NCI-H2171 treated with DMSO at 0.1 percent for 48 hours (cell line): ENCODE measurements at places on chromosomes 12 and 14.
A peak's percentile ranks its signal among the peaks of the same experiment; 100 is the strongest.

DNA sequence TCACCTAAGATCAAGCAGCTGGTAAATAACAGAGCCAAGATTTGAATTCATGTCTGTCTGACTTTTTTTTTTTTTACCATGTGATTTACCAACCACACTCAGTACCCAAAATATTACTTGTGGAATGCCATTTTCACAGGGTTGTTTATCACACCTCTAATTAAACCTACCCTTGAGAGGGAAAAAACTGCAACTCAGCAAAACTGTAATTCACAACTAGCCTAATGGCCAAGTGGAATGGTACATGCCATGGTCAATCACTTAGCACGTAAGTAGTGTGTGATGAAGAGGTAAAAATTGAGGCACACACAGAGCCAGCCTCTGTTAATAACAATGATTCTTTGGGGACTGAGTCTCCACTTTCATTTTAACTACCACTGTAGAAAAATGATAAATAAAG is 412.9 kb upstream of the GARIN6 start:
- no peak for DNase-seq

GRCh38 chr14:26905229-26905628 is 307.4 kb upstream of the NOVA1 start:
- no peak for DNase-seq

GRCh38 chr12:41188058-41188840 is at the start of gene PDZRN4:
Gene PDZRN4 (plus strand): TSS chr12:41188320.
- no peak for DNase-seq

- DNase-seq, result peak; percentile 45
Observed at GRCh38 chr12:32302218-32303173, 96.9 kb upstream of the FGD4 start.

DNA sequence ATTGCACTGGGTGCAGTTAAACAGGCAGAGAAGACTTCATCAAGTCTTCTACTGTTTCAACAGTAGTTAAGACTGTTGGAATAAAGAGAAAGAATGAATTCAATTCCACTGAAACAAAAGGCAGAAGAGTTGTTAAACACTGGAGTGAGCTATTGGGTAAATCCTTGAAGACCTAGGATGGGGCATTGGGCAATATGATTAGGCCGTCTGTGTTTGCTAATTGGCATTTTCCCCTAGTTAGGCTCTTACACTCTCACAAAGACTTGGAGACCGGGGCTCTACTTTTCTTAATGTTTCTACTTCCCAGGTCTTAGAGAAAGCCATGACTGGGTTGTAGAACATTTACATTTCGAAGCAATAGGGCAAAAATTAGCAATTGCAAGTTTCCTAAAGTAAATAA is 402.1 kb downstream of the NAV3 start:
- DNase-seq, result no peak

GRCh38 chr12:92593734-92594402 is 108.9 kb upstream of the PLEKHG7 start:
- no peak for DNase-seq

- DNase-seq, result peak; percentile 46
Observed at GRCh38 chr14:75294649-75295033, 16.0 kb downstream of the FOS start.

- DNase-seq, result no peak
Observed at GRCh38 chr14:96040828-96041371, 1.7 kb downstream of the C14orf132 start.

- DNase-seq, result no peak
Observed at GRCh38 chr12:47022296-47022695, 57.1 kb upstream of the PCED1B start.

GRCh38 chr14:34324363-34324795 is 137.7 kb downstream of the SPTSSA start:
- DNase-seq, result peak; percentile 70

- no peak for DNase-seq
Observed at GRCh38 chr12:72468505-72468904, 196.3 kb downstream of the TRHDE start.

DNA sequence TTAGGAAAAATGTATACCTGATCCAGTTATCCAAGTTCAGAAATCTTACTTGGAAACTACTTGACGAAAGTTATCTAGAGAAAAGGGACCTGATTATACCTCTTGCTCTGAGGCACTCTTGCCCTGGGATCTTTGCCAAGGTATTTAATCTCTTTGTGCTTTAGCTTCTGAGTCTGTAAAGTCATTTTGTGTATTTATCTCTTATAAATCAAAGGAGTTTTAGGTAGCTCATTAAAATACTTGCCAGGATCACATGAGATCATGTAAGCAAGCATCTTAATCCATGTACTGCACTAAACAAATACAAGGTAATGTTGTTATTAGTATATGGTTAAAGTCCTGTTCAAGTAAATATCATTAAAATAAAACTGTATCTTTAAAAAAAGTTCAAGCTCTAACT is 147.5 kb downstream of the IPO8 start:
- no peak for DNase-seq

DNA sequence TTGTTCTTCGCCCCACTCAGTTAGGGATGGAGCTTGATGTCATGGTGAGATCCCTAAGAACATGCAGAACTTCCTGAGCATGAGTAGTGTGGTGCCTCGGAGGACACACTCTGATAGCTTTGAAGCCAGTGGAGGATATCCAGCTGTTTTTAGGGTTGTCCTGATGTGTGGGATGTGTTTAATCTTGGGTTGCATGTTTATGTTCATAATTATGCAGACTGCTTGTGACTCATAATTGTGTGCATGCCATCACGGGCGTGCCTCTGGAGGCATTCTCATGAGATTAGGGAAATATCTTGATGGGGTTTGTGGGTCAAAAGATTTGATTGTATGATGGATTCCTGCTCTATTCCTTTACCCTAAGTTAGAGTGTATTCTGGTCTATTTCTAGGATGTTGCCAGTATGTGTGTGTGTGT is 267.4 kb upstream of the PELI2 start:
- no peak for DNase-seq

- DNase-seq, result no peak
Observed at GRCh38 chr12:100402763-100403162, 45.9 kb downstream of the SLC17A8 start.

- no peak for DNase-seq
Observed at GRCh38 chr12:83432176-83432719, 745.5 kb downstream of the TMTC2 start.

GRCh38 chr12:75553398-75553797 is 42.0 kb upstream of the KRR1 start:
- no peak for DNase-seq

DNA sequence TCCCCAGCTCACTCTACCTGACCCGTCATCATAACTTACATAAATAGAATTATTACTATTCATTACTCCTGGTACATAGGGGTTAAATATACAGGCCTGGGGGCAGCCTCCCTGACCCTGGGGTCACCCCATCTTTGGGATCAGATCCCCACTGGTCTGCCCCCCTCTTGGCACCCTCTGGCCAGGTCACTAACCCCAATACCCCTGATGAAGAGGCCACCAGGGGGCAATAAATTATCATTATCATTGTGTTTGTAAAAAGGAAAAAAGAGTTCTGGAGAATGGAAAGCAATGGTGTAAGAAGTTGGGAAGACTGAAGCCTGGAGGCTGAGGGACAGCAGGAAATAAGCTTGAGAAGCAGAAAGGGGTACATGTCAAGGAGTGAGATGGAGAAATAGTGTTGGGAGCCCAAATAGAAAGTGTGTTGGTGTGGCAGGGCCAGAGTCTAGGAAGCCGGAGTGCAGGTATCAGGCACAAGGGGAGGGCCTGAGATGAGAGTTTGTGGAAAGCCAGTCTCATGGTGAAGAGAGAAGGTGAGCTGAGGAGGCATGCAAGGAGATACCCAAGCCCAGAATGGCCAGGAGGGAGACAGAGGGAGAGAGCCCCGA is 6.1 kb upstream of the AAAS start:
- DNase-seq, result no peak

DNA sequence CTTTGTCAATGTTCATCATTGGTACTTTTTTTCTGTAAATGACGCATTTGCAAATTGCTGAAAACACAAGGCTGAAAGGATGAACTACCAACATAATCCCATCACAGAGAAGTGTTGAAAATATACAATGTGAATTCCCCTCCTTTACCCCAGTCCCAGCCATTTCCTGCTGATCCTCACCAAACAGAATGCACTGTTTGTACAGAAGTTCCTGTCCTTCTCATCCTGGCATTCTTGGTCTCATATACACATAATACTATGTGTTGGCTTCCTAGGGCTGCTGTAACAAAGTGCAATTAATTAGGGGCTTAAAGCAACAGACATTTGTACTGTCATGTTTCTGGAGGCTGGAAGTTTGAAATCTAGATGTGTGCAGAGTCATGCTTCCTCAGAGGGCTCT is 836.2 kb upstream of the MGAT4C start:
- no peak for DNase-seq

DNA sequence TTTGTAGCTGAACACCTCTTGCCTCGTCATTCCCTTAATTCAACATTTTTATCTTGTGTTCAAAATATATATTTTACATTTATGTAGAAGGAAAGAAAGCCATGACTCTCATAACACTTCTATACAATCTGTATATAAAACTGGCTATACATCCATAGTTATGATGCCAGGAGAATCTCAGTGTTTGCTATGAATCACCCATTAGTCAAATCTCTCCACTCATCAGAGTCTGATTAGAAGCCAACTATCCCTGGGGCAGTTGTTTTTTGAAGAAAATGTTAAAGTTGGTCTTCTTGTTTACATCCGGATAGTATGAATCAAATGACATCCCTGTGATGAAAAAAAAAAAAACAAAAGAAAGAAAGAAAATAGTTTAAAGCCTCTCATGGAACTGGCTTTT is 503.9 kb downstream of the NELL2 start:
- no peak for DNase-seq

GRCh38 chr12:86744547-86745212 is 488.5 kb upstream of the MGAT4C start:
- DNase-seq, result no peak

GRCh38 chr14:72186523-72186922 is 254.3 kb downstream of the RGS6 start:
- DNase-seq, result no peak

- DNase-seq, result no peak
Observed at GRCh38 chr12:2161473-2161872, 108.7 kb downstream of the CACNA1C start.

DNA sequence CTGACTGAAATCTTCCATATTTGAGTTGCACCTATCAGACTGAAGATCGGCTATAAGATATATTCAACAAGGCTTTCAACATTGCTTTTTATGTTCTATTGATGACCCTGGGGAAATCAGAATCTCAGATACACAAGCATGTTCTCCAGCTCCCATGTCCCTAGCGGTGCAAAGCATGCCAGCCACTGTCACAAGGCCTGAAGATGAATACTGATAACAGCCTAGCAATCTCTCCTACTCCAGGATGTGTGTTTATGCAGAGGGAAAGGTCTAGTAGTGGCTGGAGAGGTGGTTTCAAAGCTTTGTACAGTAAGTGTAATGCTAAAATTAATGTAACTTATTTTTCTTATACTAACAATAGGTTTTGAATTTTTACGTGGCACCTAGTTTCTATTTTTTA is 64.6 kb downstream of the SOX5 start:
- no peak for DNase-seq

DNA sequence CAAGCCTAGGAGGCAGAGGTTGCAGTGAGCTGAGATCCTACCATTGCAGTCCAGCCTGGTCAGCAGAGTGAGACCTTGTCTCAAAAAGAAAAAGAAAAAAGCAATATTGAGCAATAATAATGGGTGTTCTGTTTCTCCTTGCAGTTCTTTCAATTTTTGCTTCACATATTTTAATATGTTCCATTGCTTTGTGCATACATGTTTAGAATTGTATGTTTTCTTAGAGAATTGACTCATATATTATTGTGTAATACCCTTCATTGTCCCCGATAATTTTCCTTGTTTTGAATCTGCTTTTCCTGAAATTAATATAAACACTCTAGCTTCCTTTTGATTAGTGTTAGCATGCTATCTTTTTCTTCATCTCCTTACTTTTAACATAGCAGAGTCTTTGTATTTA is 138.4 kb upstream of the NPAS3 start:
- no peak for DNase-seq

- peak; percentile 89 for DNase-seq
Observed at GRCh38 chr14:90060312-90060964, 1.4 kb upstream of the KCNK13 start.

DNA sequence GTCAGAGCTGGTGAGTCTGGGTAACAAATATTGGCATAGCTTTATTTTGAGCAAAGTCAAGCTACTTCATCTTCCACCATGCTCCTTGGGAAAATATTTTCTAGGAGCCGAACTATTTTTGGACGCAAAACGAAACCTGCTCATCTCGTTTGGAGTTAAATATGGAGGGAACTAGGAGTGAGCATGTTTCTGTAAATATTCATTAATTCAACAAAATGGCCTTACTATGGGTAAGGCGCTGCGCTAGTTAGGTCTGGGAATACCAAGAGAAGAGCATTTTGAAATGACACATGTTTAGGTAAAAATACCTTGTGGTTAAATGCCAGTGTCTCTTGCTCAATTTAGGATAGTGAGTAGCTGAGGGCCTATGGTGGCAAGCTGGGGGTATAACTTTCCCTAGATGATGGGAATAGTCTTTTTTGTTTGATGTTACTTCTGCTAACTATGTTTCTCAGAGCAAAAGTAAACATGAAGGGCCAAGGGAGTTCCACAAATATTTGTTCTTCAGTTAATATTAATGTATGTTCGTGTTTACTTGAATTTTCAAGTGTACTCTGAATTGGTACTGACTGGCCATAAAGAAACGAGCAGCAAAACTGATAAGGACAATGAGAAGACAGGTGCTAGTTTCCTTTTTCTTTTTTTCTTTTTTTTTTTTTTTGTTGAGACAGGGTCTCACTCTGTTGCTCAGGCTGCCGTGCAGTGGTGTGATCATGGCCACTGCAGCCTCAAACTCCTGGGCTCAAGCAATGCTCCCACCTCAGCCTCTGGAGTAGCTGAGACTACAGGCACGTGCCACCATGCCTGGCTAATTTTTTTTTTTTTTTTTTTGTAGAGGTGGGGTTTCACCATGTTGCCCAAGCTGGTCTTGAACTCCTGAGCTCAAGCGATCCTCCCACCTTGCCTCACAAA is 77.7 kb downstream of the MAP1LC3B2 start:
- no peak for DNase-seq

DNA sequence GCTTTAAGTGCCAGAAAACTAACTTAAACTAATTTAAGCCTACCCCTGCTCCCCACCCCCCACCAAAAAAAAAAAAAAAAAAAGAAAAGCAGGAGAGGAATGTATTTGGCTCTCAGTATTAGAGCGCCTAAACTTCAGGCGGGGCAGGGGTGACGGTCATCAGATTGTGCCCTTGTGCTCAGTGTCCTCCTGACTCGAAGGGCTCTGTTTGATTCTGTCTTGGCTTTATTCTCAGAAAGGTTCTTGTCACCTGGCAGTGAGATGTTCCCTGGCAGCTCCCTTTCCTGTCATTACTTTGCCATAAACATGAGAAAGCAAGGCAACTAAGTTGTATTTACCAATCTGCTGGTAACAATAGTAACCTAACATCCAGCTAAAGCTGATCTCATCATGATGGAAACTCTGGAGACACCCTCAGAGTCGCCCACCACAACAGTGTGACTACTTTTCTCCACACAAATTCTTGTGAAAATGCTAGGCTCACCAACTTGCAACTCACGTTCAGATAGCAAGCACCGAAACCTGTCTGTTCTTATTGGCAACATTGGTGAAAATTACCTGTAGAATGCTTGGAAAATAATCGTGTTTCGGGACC is 39.0 kb upstream of the WNK1 start:
- no peak for DNase-seq

GRCh38 chr12:53486736-53487487 is 12.3 kb downstream of the MAP3K12 start:
- DNase-seq, result no peak

GRCh38 chr12:119006746-119007145 is 25.4 kb downstream of the SRRM4 start:
- peak; percentile 89 for DNase-seq
